ENCODE measurements at places on chromosomes 5 and 9.

DNA sequence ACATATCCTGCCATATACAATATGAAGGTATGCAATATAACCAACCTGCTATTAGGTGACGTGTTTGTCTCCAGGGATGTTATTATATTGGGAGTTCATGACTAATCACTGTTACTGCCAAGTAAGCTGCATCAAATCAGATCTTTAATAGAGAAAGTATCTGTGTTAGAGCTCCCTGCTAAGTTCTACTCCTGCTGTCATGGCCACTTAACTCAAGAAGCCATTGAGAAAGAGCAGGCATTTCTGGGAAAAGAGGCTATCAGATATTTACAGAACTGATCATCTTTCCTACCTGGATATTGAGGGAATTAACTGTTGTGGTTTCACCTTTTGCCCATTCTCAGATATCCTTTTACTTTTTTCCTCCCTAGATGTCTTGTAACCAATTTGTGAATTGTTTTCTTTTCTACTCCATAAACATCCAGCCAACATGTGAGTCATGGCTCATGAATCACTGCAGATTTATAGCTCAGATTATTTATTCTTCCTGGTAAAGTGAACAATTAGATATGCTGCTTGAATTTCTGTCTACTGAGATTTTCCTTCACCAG lies 634.8 kb upstream of the FAM174A start:
- DNase-seq: no peak

DNA sequence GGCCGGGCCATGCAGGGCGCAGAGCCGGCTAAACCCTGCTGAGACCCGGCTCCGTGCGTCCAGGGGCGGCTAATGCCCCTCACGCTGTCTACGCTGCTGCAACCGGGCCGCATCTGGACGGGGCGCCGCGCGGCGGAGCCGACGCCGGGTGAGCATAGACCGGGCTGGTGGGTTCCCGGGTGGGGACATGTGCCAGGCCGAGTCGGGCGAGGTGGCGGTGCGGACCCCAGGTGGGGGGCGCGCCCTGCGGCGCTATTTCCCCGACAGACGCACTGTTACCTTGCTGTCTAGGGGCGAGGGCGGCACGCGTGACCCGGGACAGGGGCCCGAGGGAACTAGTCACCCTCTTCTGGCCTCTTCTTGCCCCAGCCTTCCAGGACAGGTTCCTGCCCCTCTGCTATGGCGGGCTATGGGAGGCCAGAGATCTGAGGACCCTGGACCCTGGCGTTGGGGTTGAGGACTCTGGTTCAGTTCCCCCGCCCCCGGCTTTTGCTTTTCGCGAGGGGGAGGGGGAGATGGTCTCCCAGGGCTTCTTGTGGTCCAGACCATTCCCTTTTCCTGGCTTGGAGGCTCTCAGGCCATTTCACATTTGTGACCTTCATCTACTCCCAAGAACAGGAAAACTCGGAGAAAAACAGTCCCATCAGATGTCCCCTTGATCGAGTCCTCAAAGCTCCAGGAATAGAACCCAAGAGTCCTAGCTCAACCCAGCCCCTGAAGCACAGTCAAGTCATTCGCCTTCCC lies 536 bp downstream of the SLC27A4 start:
- no peak for DNase-seq

- no peak for DNase-seq
Observed at GRCh38 chr5:24649531-24649930, 4.8 kb upstream of the CDH10 start.

GRCh38 chr5:74365723-74366122 lies 274.8 kb downstream of the ENC1 start:
- no peak for DNase-seq

- DNase-seq: no peak
Observed at GRCh38 chr5:143206196-143207053, 197.1 kb downstream of the NR3C1 start.

GRCh38 chr9:23278561-23278960 lies 547.5 kb downstream of the ELAVL2 start:
- no peak for DNase-seq

DNA sequence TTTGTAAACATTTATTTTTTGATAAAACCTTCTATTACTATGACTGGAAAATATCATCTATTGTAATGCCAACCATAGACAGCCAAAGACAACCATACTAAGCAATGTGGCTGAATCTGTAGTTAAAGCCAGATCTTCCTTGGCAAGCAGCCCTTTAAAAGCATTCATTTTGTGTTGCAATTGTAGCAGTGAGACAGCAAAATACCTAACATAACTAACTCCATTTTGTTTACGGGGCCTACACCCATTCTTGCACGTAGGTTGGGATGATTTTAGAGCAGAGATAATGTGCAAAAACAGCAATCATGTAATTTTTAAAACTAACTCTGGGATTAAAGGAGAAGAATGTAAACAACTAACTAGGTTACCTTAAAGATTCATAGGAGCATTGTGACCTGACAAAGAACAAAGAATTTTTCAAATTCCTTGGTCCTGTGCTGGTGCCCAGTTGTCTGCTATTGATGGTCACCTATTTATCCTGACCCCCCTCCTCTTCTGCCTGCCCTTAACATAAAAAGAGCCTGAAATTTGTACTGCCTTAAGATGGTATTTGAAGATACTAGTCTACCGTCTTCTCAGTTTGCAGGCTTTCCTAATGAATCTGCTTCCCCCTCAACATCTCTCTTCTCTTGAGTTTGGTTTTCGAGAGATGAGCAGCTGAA lies 10.6 kb downstream of the IFNA1 start:
- no peak for DNase-seq

GRCh38 chr5:178670351-178670885 lies 43.6 kb upstream of the CLK4 start:
- DNase-seq: no peak

GRCh38 chr9:70504834-70505233 lies 90.4 kb upstream of the KLF9 start:
- no peak for DNase-seq

GRCh38 chr5:90615355-90615754 lies 56.8 kb downstream of the ADGRV1 start:
- no peak for DNase-seq

DNA sequence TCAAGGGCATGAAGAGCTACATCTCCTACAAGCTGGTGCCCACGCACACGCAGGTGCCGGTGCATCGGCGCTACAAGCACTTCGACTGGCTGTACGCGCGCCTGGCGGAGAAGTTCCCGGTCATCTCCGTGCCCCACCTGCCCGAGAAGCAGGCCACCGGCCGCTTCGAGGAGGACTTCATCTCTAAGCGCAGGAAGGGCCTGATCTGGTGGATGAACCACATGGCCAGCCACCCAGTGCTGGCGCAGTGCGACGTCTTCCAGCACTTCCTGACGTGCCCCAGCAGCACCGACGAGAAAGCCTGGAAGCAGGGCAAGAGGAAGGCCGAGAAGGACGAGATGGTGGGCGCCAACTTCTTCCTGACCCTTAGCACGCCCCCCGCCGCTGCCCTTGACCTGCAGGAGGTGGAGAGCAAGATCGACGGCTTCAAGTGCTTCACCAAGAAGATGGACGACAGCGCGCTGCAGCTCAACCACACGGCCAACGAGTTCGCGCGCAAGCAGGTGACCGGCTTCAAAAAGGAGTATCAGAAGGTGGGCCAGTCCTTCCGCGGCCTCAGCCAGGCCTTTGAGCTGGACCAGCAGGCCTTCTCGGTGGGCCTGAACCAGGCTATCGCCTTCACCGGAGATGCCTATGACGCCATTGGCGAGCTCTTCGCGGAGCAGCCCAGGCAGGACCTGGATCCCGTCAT lies 1.4 kb downstream of the SNX18 start:
- no peak for DNase-seq

GRCh38 chr5:154312576-154312975 lies 122.0 kb downstream of the GALNT10 start:
- DNase-seq: no peak

GRCh38 chr9:92590377-92590776 lies 54.6 kb upstream of the ECM2 start:
- DNase-seq: no peak

GRCh38 chr9:128081056-128081455 lies 13.0 kb downstream of the SLC25A25 start:
- no peak for DNase-seq

GRCh38 chr5:142979636-142980035 lies 209.5 kb downstream of the ARHGAP26 start:
- no peak for DNase-seq

Data from stimulated activated CD8-positive, alpha-beta memory T cell treated with anti-CD3 and anti-CD28 coated beads, Interleukin-4, amount 100 ng/mL, for 1 hour (primary cell).